ENCODE measurements at places on chromosomes 11 and 22.

GRCh38 chr22:18012531-18012930 is 11.8 kb downstream of the MICAL3 start:
- peak; percentile 18 for DNase-seq

DNA sequence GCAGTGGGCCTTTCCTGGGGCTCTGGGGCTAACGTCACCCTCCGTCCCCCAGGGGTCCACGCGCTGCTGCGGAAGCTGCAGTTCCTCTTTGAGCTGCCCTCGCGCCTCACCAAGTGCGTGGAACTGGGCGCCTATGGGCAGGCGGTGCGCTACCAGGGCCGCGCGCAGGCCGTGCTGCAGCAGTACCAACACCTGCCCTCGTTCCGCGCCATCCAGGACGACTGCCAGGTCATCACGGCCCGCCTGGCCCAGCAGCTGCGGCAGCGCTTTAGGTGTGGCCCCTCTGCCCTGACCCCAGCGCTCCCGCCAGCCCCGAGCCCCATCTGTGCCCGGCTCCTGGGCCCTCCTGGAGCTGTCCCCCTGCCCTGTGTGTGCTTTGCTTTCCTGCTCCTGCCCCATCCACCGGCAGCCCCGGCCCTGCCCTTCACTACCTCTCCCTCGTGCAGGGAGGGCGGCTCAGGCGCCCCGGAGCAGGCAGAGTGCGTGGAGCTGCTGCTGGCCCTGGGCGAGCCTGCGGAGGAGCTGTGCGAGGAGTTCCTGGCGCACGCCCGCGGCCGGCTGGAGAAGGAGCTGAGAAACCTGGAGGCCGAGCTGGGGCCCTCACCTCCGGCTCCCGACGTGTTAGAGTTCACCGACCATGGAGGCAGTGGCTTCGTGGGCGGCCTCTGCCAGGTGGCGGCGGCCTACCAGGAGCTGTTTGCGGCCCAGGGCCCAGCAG is 3.8 kb upstream of the TM7SF2 start:
- DNase-seq, result no peak

- DNase-seq, result peak; percentile 79
Observed at GRCh38 chr11:87437844-87438223, 400.1 kb downstream of the TMEM135 start.

DNA sequence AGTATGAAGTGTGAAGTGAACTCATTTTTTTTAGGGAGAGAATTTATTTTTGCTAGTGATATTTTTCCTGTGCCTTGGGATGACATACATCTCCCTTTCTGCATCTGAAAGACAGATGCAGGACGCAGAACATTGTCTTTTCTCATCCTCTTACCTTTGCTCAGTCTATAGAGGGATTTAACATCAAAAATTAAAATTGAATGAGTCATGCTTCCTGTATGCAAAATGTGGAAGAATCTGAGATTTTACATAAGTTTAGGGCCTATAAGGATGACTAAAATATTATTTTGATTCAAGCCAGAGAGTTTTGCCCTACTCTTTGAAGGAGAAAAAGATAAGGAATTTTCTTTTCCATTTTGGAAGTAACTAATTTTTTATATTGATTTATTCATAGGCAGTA is 27.3 kb downstream of the XRCC6 start:
- DNase-seq, result no peak

DNA sequence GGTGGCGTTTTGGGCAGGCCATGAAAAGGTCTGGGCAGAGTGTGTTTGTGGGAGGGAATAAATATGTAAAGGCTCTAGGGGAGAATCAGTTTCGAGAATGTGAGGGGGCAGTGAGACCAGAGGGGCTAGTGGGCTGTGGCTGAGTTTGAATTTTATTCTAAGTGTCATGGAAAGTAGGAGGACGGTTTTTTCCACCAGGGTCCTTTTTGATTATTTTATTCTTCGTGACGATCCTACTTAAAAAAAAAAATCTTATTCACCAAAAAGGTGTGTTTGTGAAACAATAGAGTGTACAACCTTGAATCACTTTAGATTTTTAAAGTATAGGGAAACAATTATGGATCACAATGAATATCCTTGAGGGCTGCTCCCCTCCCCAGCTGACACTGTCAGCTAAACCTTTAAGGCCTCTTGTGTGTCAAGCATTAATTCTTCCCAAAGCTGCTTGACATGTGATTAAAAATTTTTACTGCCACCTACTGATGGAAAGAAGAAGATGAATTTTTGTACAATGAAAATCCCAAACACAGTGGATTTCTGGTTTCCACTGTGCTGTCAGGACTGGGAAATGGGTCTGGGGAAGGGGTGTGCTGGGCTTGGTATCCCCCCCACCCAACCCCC is 107.5 kb upstream of the OR4B1 start:
- DNase-seq, result peak; percentile 69

GRCh38 chr11:3193373-3194015 is 25.1 kb downstream of the MRGPRG start:
- DNase-seq, result no peak

DNA sequence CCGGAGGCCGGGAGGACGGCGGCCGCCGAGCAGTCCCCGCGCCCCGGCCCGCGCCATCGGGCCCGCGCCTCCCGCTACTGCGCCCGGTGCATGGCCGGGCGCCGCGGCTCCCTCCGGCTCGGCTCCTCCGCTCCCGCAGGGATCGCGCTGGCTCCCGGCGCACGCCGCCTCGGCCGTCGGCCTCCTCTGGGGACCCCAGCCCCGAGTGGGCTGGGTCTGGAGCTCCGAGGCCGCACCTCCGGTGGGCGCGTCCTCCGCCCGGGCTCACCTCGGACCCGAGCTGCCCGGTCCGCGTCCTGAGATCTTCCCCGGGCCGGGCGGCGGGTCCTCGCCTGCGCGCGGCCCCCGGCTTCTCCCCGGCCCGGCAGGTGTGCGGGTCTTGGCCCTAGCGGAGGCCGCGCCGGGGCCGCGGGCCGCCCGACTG is 251 bp downstream of the SHISA8 start:
- no peak for DNase-seq

DNA sequence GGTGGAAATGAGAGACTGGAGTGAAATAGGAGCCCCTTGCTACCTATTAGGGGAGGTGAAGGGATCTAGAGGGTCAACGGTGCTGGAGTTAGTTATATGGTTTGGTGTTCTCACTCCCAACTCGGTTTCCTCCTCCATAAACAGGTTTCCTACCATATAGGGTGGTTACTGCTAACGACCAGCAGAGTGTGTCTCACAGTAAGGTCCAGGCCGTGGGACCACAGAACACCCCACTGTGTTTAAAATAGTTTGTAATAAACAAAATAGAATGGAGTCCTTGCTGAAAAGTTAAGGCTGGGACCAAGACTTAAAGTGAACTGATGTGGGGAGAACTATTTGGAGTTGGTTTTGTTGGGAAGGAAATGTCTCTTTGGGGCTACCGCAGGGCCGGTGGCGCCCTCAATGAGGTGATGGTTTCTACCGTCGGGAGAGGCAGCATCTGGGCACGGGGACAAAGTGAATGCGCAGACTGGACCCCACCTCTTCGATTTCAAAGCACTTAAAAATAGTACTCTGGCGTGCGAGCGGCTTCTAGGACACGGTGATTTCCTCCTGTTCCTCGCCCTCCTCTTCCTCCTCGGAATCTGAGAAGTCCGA is 4.5 kb downstream of the DBX1 start:
- no peak for DNase-seq

DNA sequence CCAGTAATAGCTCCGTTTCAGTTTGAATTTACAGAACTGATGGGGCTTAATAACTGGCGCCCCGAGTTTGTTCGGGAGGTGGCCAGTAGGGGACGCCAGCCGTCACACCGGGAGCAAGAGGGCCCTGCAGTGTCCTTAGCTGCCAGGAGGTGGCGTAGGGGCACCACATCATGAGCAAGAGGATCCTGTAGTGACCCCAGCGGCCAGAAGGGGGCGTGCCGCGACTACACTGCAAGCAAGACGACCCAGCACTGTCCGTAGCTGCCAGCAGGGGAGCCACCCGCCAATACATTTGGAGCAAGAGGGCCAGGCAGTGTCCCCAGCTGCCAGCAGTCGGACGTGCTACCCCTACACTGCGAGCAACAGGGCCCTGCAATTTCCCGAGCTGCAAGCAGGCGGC is 663.7 kb upstream of the B3GAT1 start:
- DNase-seq, result no peak

DNA sequence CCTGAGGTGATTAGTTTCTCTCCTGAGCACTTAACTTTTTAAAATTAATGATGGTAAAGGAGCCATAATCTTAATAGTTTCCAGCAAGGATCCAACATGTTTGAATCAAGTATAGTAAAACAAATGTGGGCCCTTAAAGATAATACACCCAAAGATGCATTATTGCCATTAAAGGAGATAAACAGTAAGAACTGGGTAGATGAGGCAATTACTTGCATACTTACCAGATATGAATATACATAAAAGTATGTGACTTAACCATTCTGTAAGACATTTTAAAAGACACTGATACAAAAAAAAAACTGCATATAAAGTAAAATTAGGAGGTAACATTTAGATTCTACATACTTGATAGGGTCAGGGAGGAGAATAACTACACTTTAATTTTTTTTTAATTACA is 48.2 kb downstream of the CADM1 start:
- no peak for DNase-seq

Data from foreskin fibroblast (primary cell).